ENCODE measurements at places on chromosomes 1 and 21. TPM values are rescaled to one million over a fixed set of nuclear protein-coding genes. Genes with fewer than 3 reads are reported as not detected.

The KCND3 gene
- 1.0 TPM for total RNA-seq

The SELENON gene
- total RNA-seq, result 9.9 TPM

The CRYBG2 gene
- not detected for total RNA-seq

The CDC42 gene
- 71.5 TPM for total RNA-seq

The SLC27A3 gene
- 16.7 TPM for total RNA-seq

The KCNC4 gene
- total RNA-seq, result 1.6 TPM

The CGN gene
- total RNA-seq, result 0.52 TPM

The CFAP74 gene
- total RNA-seq, result under 0.01 TPM

The THEM5 gene
- not detected for total RNA-seq

The KCNK1 gene
- total RNA-seq, result 1.6 TPM

The TSEN15 gene
- total RNA-seq, result 19.3 TPM

The RGSL1 gene
- total RNA-seq, result not detected

Measured in skeletal muscle tissue (tissue), 5 donors.